ENCODE measurements at places on chromosomes 4 and X. TPM values are rescaled to one million over a fixed set of nuclear protein-coding genes. Genes with fewer than 3 reads are reported as not detected.

JAKMIP1 gene
- 5.5 TPM for polyA plus RNA-seq

IKBKG gene
- 12.6 TPM for polyA plus RNA-seq

NDUFB11 gene
- polyA plus RNA-seq: 247 TPM

RGN gene
- polyA plus RNA-seq: 5.9 TPM

ETDB gene
- not detected for polyA plus RNA-seq

YY2 gene
- 1.0 TPM for polyA plus RNA-seq

KCNIP4 gene
- 0.42 TPM for polyA plus RNA-seq

GRCh38 chr4:171308661-171309060, 504.5 kb upstream of the GALNTL6 start:
- no peak for DNase-seq
- no peak overlapping the region for H3K27ac ChIP-seq
- no peaks in the 10 kb centered on the region for H3K4me1 ChIP-seq
- no peaks in the 10 kb centered on the region for H3K36me3 ChIP-seq
- no peaks in the 10 kb centered on the region for H3K27me3 ChIP-seq
- no peak overlapping the region for H3K4me3 ChIP-seq

DNA sequence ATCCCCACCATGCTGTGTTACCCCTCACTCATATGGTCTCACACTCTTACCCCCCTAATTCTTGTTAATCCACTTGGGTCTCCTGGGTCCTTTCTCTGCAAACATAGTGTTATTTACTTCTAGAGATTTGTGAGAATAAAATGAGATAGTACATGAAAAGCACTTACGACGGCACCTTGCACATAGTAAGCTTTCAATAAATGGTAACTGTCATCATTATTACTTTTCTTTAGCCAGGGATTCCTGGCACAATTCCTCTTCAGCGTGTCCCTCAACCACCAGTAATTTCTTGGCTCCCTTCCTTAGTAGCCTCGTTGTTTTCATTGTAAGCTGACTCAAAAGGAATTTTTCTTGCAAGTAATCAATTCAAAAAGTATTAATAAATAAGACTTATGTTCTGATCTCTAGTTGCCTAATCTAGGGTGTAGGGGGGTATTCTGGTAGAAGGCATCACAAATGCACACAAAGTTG, 30.1 kb upstream of the RBMX start:
- DNase-seq: no peak
- peak overlapping the region; percentile 86 for H3K4me3 ChIP-seq
- H3K36me3 ChIP-seq: no peaks in the 10 kb centered on the region
- H3K4me1 ChIP-seq: peaks cover 6% of the 10 kb centered on the region
- H3K27me3 ChIP-seq: no peaks in the 10 kb centered on the region

- H3K36me3 ChIP-seq: no peaks in the 10 kb centered on the region
- DNase-seq: peak; percentile 45
- H3K27me3 ChIP-seq: no peaks in the 10 kb centered on the region
- no peak overlapping the region for H3K27ac ChIP-seq
- H3K4me3 ChIP-seq: no peak overlapping the region
These were observed 13.5 kb upstream of the PLS3 start for GRCh38 chrX:115547448-115547847.

DNA sequence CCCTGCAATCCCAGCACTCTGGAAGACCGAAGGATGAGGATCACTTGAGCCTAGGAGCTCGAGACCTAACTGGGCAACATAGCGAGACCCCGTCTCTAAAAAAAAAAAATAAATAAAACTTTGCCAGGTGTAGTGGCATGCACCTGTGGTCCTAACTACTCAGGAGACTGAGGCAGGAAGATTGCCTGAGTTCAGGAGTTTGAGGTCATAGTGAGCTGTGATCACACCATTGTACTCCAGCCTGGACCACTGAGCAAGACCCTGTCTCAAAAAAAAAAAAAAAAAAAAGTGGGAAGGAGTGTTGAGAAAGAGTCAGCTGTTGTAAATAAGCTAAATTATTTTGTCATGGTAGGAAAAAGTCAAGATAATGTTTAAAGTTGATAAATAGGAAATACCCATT, 27.5 kb upstream of the IQSEC2 start:
- H3K36me3 ChIP-seq: no peaks in the 10 kb centered on the region
- H3K4me3 ChIP-seq: no peak overlapping the region
- no peak for DNase-seq
- 0 out of 2 replicates have a peak, but pooled peaks cover 2% of the 10 kb centered on the region for H3K4me1 ChIP-seq
- no peak overlapping the region for H3K27ac ChIP-seq

GRCh38 chr4:173167758-173168395, 734 bp upstream of the GALNT7 start:
- peak; percentile 73 for DNase-seq
- no peaks in the 10 kb centered on the region for H3K27me3 ChIP-seq
- peak overlapping the region; percentile 97 for H3K4me3 ChIP-seq
- peak overlapping the region; percentile 99 for H3K27ac ChIP-seq
- H3K4me1 ChIP-seq: peaks cover 31% of the 10 kb centered on the region

- no peaks in the 10 kb centered on the region for H3K27me3 ChIP-seq
- no peaks in the 10 kb centered on the region for H3K36me3 ChIP-seq
These were observed 15.9 kb upstream of the XKRX start for GRCh38 chrX:100944601-100945000.

GRCh38 chr4:163167333-163167626, 590 bp upstream of the NAF1 start:
- H3K4me3 ChIP-seq: peak overlapping the region; percentile 77
- H3K36me3 ChIP-seq: peaks cover 9% of the 10 kb centered on the region
- peak overlapping the region; percentile 78 for H3K27ac ChIP-seq
- peaks cover 51% of the 10 kb centered on the region for H3K4me1 ChIP-seq
- peak; percentile 27 for DNase-seq

GRCh38 chr4:80207172-80207583, 9.9 kb downstream of the PRDM8 start:
- peak; percentile 75 for DNase-seq
- H3K4me3 ChIP-seq: peak overlapping the region; percentile 60
- peaks cover 15% of the 10 kb centered on the region for H3K4me1 ChIP-seq
- H3K36me3 ChIP-seq: no peaks in the 10 kb centered on the region
- peaks cover 99% of the 10 kb centered on the region for H3K27me3 ChIP-seq

- peaks cover 18% of the 10 kb centered on the region for H3K4me1 ChIP-seq
- no peak within 1 kb of the TSS for H3K27ac ChIP-seq
- H3K27me3 ChIP-seq: no peaks in the 10 kb centered on the region
These were observed at the start of gene FAM114A1 for GRCh38 chr4:38867478-38868058. Gene FAM114A1 (plus strand): TSS chr4:38867806. CDS start chr4:38878079, 10,273 bp downstream.

- no peak overlapping the region for H3K27ac ChIP-seq
- no peak for DNase-seq
- H3K4me3 ChIP-seq: no peak overlapping the region
- 0 out of 2 replicates have a peak, but pooled peaks cover 6% of the 10 kb centered on the region for H3K4me1 ChIP-seq
- no peaks in the 10 kb centered on the region for H3K27me3 ChIP-seq
- no peaks in the 10 kb centered on the region for H3K36me3 ChIP-seq
These were observed 123.2 kb upstream of the SCML1 start for GRCh38 chrX:17613979-17614588.

- no peaks in the 10 kb centered on the region for H3K4me1 ChIP-seq
- no peaks in the 10 kb centered on the region for H3K36me3 ChIP-seq
- H3K27me3 ChIP-seq: no peaks in the 10 kb centered on the region
- no peak for DNase-seq
- no peak overlapping the region for H3K4me3 ChIP-seq
- H3K27ac ChIP-seq: no peak overlapping the region
These were observed 227.8 kb downstream of the NAF1 start for GRCh38 chr4:162938738-162939485.

- no peak overlapping the region for H3K27ac ChIP-seq
- no peak for DNase-seq
- no peaks in the 10 kb centered on the region for H3K4me1 ChIP-seq
These were observed 88.3 kb downstream of the OPHN1 start for GRCh38 chrX:68345025-68345424.

DNA sequence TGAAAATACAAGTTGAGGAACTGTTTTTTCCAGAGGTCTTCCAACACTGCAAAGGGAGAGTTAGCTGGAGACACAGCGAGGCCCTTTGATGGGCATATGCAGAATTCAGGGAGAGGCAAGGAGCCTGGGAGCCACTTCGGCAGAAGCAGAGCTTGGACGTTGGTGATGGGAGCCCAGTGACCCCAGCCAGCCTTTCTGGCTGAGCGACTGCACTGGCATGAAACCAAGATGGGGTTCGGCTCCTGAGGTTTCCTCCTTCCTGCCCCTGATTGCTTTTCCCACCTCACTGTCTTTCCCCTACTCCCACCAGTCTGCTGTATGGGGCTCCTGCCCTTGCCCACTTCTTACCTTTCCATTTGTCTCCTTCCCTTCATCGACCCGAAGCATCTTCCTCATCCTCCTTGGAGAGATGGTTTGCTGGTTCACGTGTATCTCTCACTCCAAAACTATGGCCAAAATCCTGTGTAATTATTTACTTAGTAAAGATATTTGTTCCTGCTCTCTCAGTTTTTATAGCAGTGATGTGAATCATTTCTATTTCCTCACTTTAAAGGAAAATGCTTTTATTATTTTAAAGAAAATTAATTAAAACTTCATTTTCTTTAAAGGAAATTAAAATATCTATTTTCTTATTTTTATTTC, 100.5 kb downstream of the NFKB1 start:
- H3K36me3 ChIP-seq: no peaks in the 10 kb centered on the region
- DNase-seq: no peak
- H3K4me3 ChIP-seq: no peak overlapping the region
- no peak overlapping the region for H3K27ac ChIP-seq

- H3K4me3 ChIP-seq: no peak overlapping the region
- DNase-seq: no peak
- H3K36me3 ChIP-seq: no peaks in the 10 kb centered on the region
- no peak overlapping the region for H3K27ac ChIP-seq
- no peaks in the 10 kb centered on the region for H3K27me3 ChIP-seq
These were observed 224.6 kb downstream of the FBXO8 start for GRCh38 chr4:174058846-174059245.

GRCh38 chrX:26262121-26262523, 46.2 kb downstream of the MAGEB5 start:
- 0 out of 2 replicates have a peak, but pooled peaks cover 6% of the 10 kb centered on the region for H3K4me1 ChIP-seq
- H3K4me3 ChIP-seq: no peak overlapping the region
- H3K27ac ChIP-seq: no peak overlapping the region
- no peaks in the 10 kb centered on the region for H3K36me3 ChIP-seq

DNA sequence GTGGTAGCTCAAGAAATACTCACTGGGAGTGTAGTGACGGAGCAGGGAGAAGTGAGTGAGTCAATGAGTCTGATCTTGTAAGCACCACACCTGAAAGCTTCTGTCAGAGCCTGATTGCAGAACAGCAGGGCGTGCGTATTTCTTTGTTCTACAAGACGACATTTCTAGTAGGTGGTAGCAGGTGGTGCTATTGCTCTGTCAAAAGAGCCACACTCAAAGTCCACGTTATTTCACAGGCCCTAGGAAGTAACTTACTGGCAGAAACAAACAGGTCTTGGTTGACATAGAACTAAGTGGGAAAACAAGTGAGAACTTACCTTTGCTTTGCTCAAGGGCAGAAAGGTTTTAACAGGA, 46.4 kb upstream of the SPRY1 start:
- H3K27ac ChIP-seq: no peak overlapping the region
- H3K4me1 ChIP-seq: 0 out of 2 replicates have a peak, but pooled peaks cover 4% of the 10 kb centered on the region
- DNase-seq: peak; percentile 79
- H3K36me3 ChIP-seq: no peaks in the 10 kb centered on the region
- no peak overlapping the region for H3K4me3 ChIP-seq
- no peaks in the 10 kb centered on the region for H3K27me3 ChIP-seq

- DNase-seq: no peak
- H3K27ac ChIP-seq: no peak overlapping the region
- H3K36me3 ChIP-seq: no peaks in the 10 kb centered on the region
- H3K27me3 ChIP-seq: no peaks in the 10 kb centered on the region
- no peak overlapping the region for H3K4me3 ChIP-seq
- H3K4me1 ChIP-seq: no peaks in the 10 kb centered on the region
These were observed 124.0 kb downstream of the MOSPD2 start for GRCh38 chrX:14997271-14997670.

DNA sequence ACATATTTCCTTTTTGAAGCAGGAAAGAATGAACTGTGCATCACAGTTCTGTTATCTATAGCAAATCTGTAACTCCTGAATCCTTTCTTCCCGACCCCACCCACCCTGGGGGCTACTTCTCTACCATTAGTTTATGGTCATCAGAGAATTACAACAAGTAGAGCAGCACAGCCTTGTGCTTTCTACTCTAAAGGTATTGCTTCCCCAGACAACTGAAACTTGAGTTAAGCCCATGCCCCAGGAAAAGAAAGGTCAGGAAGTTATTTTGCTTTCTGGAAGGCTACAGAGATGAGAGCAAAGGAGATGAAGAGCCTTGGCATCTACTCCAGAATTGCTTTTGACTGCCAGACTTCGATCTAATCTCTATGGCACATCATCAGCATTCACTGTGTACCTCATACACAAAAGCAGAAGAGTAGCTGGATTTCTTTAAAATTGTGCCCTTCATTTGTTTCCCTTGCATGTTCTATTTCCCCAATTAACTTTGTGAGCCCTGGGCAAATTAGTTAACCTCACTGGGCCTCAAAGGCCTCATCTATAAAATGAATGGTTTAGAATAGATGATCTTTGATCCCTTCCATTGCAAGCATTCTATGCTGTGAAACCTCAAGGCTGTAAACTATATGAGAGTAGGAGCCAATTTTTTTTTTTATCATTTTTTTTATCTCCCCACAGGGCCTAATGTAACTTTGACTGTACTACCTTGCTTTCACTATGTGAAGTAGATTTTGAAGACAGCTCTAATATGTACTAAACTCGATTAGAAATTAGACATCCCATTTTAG, 595.6 kb downstream of the RPA4 start:
- H3K4me3 ChIP-seq: no peak overlapping the region
- DNase-seq: no peak
- H3K36me3 ChIP-seq: no peaks in the 10 kb centered on the region
- H3K4me1 ChIP-seq: peaks cover 32% of the 10 kb centered on the region

GRCh38 chrX:41946989-41947612, 23.7 kb upstream of the CASK start:
- peak overlapping the region; percentile 19 for H3K4me3 ChIP-seq
- H3K36me3 ChIP-seq: no peaks in the 10 kb centered on the region
- DNase-seq: peak; percentile 32
- H3K27me3 ChIP-seq: no peaks in the 10 kb centered on the region
- H3K4me1 ChIP-seq: peaks cover 22% of the 10 kb centered on the region

- H3K36me3 ChIP-seq: peaks cover 5% of the 10 kb centered on the region
- no peak for DNase-seq
- no peaks in the 10 kb centered on the region for H3K27me3 ChIP-seq
- peaks cover 18% of the 10 kb centered on the region for H3K4me1 ChIP-seq
- no peak overlapping the region for H3K27ac ChIP-seq
- H3K4me3 ChIP-seq: no peak overlapping the region
These were observed 41.8 kb downstream of the CLCN3 start for GRCh38 chr4:169662206-169662605.

DNA sequence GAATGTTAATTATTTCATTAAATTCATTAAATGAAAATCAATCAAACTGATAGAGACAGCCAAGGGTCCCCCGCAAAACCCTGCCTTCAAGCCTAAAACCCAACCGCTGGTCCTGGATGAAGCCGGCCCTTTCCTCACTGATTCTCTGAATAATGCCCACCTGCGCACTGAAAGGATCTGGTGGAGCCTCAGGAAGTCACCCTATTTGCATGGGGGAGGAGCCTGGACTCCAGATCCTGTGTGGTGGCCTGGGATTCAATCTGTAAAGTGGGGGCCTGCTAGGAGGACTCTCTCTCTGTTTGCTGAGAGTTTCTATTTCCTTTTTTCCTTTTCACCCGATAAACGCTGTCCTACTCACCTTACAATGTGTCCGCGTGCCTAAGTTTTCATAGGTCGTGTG, 97.9 kb upstream of the ADAMTS3 start:
- H3K36me3 ChIP-seq: no peaks in the 10 kb centered on the region
- DNase-seq: peak; percentile 92
- H3K27me3 ChIP-seq: no peaks in the 10 kb centered on the region
- no peak overlapping the region for H3K4me3 ChIP-seq
- peaks cover 55% of the 10 kb centered on the region for H3K4me1 ChIP-seq

All from GM23338 (cell line).